ENCODE measurements at places on chromosomes 11 and 22.
A peak's percentile ranks its signal among the peaks of the same experiment; 100 is the strongest.

GRCh38 chr22:50252082-50253045, 1.3 kb upstream of the HDAC10 start:
- peak; percentile 86 for DNase-seq

- no peak for DNase-seq
Observed at GRCh38 chr11:107018219-107018901, at the start of gene GUCY1A2. TSS of gene GUCY1A2 (minus strand) at chr11:107018476. CDS start at chr11:107018055, 421 bp downstream.

GRCh38 chr11:130603335-130603906, 155.0 kb downstream of the ADAMTS15 start:
- no peak for DNase-seq

DNA sequence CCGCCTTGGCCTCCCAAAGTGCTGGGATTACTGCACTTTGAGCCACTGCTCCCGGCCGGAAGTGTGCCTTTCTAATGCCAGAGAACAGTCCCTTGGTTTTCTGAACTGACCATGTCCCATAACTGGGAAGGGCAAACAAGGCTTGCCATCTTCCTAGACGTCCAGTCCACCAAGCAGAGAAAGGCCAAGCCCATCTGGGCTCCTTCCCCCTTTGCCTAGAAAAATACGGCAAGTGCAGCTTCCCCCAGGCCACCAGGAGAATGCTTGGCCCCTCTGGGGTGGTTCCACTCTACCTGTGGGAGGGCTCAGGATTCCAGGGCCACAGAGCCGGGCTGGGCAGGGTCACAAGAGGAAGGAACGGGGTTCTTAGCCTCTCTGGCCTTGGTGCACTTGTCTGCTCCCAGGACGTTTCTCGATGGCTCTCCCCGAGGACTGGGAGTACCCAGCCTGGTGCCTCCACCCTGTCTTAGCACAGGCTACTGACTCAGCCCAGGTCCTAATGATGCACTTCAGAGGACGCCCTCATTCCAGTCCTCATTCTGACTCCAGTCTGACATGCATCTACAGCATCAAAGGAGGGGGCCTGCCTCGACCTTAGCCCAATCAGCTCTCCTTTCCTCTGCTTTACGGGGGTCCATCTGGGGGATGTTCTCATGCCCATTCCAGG, 1.2 kb downstream of the USP2 start:
- no peak for DNase-seq

GRCh38 chr11:16964501-16964900, 49.7 kb downstream of the PLEKHA7 start:
- no peak for DNase-seq

DNA sequence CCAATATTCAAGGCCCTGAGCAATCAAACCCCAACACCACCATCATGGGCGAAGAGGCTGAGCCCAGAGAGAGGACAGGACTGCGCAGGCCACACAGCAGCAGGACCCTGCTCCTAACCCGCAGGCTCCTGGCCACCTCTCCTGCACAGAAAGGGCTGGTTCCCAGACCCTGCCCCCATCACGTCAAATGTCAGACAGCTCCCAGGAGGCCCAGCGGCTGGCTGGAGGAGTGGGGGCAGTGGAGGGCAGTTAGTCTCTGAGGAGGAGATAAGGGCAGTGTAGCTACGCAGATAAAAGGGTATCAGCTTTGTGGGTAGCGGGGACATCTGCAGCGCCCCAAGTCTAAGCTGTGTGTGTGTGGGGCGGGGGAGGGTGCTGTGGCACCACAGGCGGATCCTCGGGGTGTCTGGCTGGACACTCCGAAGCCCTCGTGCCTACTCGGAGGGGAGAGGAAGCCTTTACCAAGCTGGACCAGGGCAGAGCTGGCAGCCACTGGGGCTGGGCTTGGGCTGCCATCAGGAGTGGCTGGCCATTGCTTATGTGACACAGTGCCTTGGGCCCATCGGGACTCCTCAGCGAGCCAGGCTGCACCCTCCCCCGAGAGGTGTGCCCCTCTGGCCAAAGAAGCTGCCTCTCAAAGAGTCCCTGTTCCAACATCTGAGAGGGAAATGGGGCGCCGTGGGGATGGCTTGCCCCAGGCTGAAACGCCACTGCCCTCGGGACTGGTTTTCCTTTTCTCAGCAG, 21.5 kb downstream of the FADS3 start:
- DNase-seq, result no peak

DNA sequence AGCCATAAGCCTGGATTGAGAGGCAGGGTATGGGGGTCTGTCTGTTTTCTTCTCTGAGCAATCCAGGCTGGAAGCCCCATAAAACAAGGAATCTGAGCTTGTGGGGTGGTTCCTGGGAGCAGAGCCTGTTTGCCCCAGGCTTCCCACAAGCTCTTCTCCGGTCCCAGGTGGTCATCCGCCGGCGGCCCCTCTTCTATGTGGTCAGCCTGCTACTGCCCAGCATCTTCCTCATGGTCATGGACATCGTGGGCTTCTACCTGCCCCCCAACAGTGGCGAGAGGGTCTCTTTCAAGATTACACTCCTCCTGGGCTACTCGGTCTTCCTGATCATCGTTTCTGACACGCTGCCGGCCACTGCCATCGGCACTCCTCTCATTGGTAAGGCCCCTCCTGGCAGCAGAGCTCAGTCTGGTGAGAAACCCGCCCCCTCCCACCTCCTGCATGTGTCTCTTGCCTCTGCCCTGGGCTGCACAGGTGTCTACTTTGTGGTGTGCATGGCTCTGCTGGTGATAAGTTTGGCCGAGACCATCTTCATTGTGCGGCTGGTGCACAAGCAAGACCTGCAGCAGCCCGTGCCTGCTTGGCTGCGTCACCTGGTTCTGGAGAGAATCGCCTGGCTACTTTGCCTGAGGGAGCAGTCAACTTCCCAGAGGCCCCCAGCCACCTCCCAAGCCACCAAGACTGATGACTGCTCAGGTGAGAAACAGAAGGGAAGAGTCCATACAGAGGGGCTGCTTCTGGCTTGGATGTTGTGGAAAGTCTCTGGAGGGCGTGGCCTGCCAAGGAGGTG, 11.6 kb downstream of the HTR3A start:
- DNase-seq, result no peak

GRCh38 chr11:99545616-99546015, 524.9 kb downstream of the CNTN5 start:
- DNase-seq, result no peak

- peak; percentile 96 for DNase-seq
Observed at GRCh38 chr11:65814131-65814985, 19.4 kb upstream of the SNX32 start.

DNA sequence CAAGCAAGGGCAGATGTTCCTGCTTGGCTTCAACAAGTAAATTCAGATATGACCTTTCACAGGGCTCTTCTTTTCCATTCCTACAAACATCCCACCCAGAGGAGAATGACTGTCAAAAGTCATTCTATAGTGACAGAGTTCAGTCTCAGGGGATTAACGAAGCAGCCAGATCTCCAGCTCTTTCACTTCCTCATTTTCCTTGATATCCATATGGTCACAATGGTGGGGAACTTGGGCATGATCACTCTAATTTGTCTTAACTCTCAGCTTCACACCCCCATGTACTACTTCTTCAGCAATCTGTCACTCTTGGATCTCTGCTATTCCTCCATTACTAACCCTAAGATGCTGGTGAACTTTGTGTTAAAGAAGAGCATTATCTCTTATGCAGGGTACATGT, 15.0 kb upstream of the OR8B8 start:
- peak; percentile 40 for DNase-seq

- peak; percentile 63 for DNase-seq
Observed at GRCh38 chr22:19644314-19645223, 69.7 kb upstream of the SEPTIN5 start.

DNA sequence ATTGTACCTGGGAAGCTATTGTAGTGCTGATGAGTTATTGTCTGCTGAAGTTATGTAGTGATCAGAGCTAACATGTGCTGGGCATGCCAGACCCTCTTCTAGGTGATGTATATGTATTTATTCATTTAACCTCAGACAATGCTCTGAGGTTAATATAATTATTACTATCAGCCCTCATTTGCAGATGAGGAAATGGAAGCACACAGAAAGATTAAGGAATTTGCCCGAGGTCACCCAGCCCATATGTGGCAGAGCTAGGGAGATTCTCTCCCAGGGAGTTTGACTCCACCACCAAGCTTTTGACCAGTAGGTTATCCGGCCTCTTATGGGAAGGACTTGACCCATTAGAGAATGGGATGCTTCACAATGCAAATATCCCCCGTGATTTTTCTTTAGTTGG, 114.2 kb upstream of the NAV2 start:
- DNase-seq, result no peak

GRCh38 chr11:112555491-112556364, 295.1 kb upstream of the PLET1 start:
- peak; percentile 66 for DNase-seq

DNA sequence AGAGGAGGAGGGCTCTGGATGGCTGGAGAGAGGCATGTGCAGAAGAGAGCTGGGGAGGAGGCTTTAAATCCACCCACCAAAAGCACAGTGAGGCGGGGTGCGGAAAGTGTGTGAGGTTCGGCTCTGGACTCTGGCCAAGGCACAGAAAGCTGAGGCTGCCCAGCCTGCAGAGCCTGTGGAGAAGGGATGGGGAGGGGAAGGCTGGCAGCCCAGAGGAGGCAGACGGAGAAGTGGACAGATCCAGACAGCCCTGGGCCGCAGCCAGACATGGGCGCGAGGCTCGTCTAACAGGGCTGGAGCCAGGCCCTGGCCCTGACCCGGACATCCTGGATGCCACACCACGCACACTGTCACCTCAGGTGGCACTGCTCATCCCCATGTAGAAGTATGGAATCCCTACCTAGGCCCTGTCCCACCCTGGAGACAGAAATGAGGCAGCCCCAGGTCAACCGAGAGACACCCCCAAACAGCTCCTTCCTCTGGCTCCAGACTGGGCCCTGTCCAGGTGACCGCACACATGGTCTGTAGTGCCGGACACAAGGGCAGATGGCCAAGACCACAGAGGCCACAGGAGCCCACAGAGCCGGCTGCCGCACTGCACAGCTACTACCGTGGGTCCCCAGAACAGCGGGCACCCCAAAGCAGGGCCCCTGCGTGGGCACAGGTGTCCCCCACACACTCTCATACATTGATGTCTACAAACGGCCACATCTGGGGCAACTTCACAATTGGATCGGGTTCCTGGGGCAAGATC, 16.6 kb upstream of the MOB2 start:
- no peak for DNase-seq

- DNase-seq, result no peak
Observed at GRCh38 chr11:14751975-14752407, 108.4 kb downstream of the PDE3B start.

DNA sequence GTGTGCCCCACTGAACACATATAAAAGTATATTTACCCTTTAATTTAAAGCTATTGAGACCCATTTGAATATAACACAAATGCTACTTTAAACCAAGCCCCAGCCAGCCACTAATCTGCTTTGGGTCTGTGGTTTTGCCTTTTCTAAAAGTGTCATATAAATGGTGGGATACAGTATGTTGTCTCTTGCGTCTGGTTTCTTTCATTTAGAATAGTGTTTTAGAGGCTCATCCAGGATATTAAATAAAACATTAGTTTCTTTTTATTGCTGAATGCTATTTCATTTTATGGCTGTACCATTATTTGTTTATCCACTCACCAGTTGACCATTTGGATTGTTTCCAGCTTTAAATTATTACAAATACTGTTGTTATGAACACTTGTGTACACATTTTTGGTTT, 290.5 kb upstream of the SORL1-AS1 start:
- DNase-seq, result no peak

DNA sequence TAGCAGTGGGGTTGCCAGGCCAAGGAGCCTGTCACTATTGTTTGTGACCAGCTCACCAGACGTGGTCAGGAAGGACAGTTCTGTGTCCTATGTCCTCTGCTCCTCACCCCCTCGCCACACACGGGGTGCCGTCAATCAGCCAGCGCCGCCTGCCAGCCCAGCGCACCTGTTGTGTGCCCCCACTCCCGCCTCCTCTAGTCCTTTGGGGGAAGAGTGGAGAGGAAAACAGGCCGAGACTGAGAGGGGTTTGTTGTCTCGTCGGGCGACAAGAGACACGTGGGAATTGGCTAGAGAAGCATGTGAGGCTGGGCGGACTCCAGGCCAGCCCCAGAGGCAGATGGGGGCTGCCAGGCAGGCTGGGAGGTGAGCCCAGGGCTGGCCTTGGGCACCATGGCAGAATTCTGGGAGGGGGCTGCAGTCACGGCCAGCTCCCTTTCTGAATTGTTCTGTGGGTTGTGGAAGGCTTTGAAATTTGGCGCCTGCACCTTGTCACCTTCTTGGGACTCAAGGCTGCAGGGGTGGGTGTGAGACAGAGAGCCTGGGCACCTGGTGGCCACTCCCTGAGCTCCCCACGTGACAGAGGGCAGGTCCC, 3.1 kb upstream of the KCNQ1OT1 start:
- DNase-seq, result no peak

DNA sequence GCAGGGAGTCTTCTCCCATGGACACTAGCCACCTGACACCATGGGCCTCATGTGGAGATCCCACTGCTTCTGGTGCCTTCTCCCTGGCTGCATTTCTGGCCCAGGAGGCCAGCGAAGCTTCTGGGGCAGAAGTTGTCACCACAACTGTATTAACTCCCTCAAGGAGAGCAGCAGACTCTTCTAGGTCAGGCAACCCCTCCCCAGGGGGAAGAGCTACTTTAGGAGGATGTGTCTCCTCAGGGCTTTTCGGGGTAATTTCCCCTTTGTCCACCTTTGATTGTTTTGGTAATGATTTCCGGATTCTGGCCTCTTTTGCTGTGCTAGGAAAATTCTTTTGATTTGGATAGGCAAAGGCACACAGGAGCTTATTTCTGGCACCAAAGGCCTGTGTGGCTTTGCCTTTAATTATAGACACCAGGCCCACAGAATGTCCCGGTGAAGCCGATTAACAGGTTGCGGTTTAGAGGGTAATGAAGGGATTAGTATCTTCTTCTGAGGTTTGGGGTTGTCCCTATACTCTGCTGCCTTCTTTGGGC, 8.9 kb upstream of the UCP2 start:
- DNase-seq, result no peak

GRCh38 chr11:81197396-81197795, 1536.3 kb downstream of the FAM181B start:
- no peak for DNase-seq

DNA sequence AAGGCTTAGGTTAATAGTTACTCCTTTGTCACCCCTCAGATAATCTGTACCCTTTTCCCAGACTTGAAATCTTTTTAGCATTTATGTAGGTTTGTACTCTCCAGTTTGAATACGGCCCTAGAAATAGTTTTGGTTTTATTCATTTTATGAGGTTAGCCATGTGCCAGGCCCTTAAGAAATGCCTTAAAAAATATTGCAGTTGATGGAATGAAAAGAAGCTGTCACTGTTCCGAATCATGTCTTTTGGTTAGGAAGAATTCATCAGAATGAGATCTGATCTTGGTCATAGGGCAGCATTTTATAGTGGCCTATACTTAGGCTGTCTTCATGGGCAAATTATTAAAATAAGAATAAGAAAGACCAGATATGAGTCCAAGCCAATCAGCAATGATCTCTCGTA, 14.8 kb upstream of the PRSS23 start:
- DNase-seq, result no peak

- no peak for DNase-seq
Observed at GRCh38 chr22:28207281-28208030, 288.4 kb upstream of the PITPNB start.

GRCh38 chr11:16795146-16795545, 56.7 kb downstream of the C11orf58 start:
- peak; percentile 81 for DNase-seq

- DNase-seq, result no peak
Observed at GRCh38 chr22:46915950-46916730, 153.7 kb downstream of the TBC1D22A start.

GRCh38 chr11:19409307-19409706, 168.6 kb upstream of the E2F8 start:
- DNase-seq, result no peak

GRCh38 chr11:28822576-28822975, 714.4 kb downstream of the METTL15 start:
- no peak for DNase-seq

Measured in suppressor macrophage (primary cell).